ENCODE measurements at places on chromosomes 7 and 10.
A peak's percentile ranks its signal among the peaks of the same experiment; 100 is the strongest.

DNA sequence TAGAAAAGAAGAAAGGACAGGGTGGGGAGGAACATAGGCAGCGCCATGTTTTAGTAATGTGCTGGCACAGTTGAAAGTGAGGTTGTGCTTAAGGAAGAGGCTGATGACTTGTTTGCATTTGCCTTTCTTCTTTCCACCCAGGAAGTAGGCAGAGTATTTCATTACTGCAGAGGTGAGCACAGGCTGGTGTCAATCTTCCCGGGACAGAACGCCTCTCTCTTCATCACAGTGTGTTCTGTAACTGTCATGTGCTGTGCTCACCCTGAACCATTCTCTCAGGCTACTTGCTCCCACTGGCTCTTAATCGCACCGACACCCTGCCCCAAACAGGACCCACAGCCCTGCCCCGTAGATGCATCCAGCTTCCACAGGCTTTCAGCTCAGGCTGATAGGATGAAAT lies 135.8 kb upstream of the YAE1 start:
- no peak for DNase-seq

DNA sequence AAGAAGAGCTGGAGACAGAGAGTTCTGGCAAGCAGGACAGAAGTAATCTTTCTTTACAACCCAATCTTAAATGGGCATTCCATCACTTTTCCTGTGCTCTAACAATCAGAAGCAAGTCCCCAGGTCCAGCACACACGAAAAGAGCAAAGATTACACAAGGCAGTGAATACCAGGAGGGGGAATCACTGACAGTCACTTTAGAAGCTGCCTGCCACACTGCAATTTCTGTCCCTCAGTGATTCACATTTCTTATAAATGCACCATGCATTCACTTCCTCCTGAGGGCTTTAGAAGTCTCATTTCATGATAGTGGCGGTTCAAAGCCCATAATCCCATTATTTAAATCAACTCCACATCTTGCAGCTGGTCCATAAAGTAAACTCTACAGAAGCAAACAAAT lies 362.5 kb downstream of the POM121L12 start:
- no peak for DNase-seq

DNA sequence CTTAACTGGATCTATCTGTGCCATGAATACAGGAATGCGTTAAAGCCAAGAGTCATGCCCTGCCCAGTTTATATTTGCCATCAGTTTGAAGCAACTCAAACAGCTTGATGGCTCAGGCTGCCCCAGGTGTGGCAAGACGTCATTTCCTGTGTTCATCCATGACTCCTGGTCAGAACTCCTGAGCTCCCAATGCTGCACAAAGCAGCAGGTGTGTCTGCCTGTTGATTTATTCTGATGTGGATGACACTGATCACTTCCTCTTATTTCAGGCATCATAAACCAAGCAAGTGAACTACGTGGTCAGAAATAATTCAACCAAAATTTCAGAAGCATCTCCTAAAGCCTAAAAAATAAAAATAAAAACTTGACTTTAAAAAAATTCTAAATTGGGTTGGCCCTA lies 68.5 kb downstream of the EZH2 start:
- DNase-seq = no peak

DNA sequence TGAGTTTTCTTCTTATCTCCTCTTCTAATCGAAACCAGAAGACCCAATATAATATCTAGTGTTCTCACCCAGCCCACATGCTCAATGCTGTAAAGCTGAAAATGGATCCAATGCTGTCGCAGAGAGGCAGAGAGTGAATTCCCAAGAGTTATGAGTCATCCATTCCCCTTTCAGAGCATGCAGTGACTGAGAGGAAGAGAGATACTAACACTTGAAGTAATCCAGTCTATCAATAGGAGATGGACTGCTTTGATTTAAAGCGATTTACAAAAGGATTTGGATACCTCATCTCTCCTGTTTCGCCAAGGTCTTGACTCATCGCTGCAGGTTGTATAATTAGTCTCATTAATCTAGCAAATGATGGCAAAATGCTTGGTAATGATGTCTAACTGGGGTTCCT lies 41.5 kb upstream of the PRKCQ start:
- DNase-seq = no peak

DNA sequence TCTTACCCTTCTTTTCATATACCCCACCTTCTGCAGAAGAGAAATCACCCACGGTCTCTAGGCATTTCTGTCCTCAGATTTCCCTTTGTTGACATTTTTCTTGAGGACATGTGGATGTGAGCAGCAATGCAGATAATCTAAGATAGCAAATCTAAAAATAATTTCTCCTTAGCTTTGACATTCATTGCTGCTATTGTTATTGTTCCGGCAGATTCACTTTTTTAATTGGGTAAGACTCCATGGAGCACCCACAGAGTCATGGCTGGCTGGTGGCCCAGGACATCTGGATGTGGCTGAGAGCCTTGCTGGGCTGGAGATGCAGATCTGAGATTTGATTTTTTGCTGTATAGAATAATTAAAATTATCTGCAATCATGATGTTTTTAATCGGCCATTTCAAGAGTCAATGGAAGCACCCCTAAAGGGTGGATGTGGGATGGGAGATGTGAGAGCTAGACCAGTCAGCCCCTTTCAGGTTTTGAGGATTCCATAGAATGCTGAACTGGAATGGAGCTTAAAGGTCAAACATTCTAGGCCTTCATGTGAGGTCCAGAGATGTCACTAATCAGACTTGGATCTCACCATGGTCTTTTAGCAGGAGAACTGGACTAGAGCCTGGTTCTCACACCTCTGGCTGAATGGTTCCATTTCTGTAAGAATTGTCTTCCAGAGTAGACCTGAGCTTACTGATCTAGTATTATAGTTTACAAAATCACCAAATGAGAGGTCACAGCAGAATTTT lies 37.5 kb downstream of the TAS2R41 start:
- no peak for DNase-seq

DNA sequence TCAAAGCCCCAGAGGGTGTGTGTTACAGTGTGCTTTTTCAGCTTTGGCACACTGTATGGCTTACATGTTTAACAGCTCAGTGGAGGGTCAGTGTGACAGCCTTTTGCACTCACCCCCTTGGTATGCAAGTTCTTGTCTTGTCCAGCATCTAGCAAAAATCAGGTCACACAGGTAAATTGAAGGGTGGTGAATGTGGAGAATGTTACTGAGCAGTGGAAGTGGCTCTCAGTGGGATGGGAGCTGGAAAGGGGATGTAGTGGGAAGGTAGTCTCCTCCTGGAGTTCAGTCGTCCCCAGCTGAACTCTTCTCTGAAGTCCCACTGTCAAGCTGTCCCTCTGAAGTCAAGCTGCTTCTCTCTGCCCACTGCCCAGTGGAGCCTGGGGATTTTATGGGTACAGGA lies 21.0 kb upstream of the C10orf90 start:
- DNase-seq = no peak

DNA sequence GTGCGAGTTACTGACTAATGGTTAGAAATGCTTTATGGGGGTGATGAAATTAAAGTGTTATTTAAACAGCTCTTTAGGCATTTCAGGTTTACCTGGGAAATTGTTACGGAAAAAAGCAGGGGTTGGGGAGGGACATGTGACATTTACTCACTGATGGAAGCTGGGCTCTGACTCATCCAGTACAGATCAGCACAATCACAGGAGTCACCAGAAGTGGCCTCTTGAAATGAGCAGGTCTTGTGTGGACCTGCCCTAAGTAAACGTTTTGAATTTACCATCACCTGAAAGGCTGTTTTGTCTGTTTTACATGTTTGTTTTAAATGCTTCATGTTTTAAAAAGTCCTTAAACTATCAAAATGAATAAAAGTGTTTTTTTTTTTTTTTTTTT lies 2.3 kb downstream of the GLRX3 start:
- no peak for DNase-seq

- DNase-seq = no peak
These were observed 47.4 kb downstream of the GPR37 start for GRCh38 chr7:124718032-124718766.

DNA sequence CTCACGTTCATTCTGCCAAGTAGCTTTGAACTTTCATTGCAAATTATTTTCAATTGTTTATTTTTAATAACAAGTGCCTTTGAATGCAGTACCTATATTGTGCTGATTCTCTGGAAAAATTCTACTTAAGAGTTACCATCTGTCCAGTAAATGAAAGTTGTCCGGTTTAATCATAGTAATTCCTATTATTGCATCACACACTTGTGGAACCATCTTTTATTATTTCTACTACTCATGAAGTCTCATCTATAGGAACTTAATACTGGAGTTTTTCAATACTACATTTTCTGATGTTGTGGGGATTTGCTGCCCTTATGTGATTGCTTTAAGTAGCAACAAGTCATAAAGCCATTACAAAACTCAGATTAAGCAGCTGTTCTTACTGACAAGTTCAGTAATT lies 16.5 kb upstream of the SKAP2 start:
- no peak for DNase-seq

- no peak for DNase-seq
These were observed 274.6 kb downstream of the TNS3 start for GRCh38 chr7:47307311-47307710.

DNA sequence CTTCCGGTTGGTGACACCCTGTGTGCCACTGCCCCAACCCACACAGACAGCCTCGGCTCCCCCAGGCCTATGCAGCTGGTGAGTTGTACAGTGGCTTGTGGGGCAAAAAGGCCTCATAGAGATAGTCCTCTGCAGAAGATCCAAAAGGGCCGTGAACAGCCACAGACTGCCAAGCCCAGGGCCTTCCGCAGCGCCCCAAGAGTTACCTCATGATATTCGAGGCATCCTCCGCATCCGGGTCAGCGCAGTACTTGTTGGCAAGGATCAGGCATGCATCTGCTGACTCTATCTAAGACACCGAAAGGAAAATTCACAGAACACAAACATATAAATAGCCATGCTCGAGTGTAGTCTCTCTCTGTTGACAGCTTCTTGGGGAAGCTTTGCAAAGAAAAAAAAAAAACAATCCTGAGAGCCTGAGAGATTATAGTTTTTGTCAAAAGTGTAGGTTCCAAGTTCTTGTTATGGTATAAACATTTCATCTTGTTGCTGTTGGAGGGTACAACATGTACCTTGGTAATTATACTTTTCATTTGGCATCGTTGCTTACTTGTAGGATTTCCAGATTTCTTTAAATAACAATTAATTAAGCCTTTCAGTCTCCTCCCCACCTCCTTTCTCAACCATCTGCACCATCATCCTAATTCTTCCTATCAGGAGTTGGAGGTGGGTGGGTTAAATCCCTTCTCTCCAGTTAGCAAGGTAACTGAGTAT lies 553.0 kb downstream of the KCNMA1 start:
- no peak for DNase-seq

DNA sequence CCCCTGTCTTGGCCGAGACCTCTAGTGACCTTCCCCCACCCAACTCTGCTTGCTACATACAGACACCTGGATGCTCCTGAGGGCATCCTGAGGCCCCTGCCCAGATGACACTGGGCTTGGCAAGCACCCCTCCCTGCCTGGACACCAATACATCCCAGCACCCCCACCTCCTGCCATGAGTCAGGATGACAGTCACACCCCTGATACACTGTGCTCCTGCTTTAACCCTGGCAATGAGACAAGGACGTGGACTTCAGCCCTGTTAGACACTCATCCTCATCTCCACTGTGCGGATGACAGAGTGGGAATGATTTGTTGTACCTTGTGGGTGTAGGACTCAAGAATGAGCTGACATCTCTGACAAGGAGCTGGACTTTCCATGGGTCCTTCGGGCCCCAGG lies 186.3 kb upstream of the ADCY1 start:
- DNase-seq = no peak

DNA sequence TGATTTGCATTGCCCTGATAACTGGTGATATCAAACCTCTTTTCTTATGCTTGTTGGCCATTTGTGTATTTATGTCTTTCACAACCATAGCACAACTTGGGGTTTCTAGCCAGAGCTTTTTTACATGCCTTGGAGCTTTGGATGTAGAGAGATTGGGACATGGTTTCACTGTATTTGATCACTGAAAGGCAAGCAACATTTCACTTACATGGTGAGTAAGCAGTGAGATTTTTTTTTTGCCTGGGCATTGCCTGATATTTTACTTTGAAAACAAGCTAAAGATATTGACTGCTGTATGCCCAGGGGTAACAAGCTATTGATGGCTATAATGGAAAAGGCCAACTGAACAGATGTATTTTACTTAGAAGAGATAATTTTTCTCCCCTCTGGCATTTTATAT lies 259.0 kb downstream of the PHTF2 start:
- no peak for DNase-seq

DNA sequence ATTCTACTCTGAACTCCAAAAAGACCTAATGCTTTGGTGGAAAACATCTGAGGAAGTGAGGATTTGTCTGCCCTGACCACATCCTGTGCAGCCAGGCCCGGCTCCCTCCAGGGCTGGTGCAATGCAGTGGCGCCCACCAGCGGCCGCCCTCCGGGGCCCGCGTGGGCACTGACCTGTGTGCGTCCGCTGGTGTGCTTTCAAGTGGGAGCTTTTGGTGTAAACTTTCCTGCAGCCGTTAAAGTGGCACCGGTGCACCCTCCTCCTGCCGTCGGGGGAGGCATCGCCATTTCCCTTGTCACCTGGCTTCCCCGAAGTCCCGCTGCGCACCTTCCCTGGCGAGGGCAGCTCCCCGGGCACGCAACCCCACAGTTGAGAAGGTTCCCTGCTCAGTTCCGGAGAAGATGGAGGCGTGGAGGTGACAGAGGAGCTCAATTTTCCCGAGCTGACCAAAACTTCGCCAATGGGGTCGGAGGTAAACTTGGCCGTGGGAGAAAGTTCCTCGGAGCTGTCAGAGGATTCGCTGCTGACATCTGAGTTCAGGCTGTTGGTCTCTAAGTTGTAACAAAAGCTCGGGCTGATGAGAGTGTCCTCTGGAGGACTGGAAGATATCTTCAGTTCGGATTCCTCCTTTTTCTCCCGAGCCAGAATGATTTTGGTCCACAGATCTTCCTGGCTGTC lies 3.4 kb downstream of the KLF6 start:
- no peak for DNase-seq

- no peak for DNase-seq
These were observed 452.1 kb downstream of the TCERG1L start for GRCh38 chr10:130859427-130859826.

- DNase-seq = no peak
These were observed 11.6 kb upstream of the ADCK2 start for GRCh38 chr7:140661124-140661523.

GRCh38 chr7:82633592-82633991 lies 190.0 kb upstream of the CACNA2D1 start:
- no peak for DNase-seq

GRCh38 chr10:23676296-23676695 lies 237.4 kb downstream of the OTUD1 start:
- no peak for DNase-seq

DNA sequence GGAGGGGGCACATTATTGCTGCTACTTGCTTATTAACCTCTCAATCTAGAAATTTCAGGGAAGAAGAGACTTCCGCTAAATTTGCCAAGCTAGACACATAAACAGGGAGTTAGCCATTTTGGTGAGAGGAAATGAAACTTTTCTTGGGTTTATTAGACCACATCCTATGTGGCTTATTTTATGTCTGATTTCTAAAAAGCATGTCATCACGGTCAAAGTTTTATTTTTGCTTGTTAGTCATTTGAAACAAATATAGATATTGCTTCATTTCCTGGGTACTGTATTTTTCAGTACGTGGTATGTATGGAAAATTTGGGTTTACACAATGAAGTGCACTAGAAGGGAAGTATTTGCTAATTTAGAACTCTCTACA lies 144.1 kb downstream of the TCF7L2 start:
- DNase-seq = peak; percentile 38

GRCh38 chr7:129282865-129283264 lies 58.0 kb downstream of the AHCYL2 start:
- no peak for DNase-seq

- DNase-seq = no peak
These were observed 57.5 kb downstream of the HDAC9 start for GRCh38 chr7:18552943-18553604.

GRCh38 chr10:84530724-84531325 lies 202.4 kb downstream of the CCSER2 start:
- no peak for DNase-seq
